ENCODE measurements at places on chromosomes 1 and 21.
A peak's percentile ranks its signal among the peaks of the same experiment; 100 is the strongest.

- peak; percentile 34 for DNase-seq
Observed at GRCh38 chr1:34918977-34919561, 10.4 kb downstream of the DLGAP3 start.

GRCh38 chr1:204896787-204897469 is 26.3 kb downstream of the NFASC start:
- no peak for DNase-seq

DNA sequence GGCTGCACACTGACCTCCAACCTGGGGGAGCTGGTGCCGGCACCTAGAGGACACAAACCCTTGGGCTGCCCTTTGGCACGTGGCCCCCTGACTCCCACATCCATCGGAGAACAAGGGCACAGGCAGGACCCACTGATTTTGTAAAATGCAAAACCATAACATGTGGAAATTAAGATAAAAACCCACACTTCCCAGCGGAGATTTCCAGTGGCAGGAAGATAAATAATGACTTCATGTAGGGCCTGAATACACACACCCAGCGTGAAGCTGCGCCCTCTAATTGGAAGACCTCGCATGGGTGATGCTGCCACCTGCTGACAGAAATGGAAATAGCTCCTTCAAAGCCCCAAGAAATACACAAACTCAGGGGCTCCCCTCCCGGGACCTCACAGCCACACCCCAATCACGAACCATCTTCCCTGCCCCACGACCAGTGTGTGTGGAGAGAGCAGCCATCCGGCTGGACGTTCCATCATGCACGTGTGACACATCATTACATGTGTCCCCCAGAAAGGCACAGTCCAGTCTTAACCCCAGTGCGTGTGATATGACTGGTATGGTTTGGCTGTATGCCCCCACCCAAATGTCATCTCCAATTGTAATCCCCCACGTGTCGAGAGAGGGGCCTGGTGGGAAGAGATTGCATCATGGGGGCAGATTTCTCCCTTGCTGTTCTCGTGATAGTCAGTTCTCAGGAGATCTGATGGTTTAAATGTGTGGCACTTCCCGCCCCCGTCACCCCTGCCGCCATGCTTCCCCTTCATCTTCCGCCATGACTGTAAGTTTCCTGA is 5.7 kb upstream of the TPRG1L start:
- peak; percentile 85 for DNase-seq

DNA sequence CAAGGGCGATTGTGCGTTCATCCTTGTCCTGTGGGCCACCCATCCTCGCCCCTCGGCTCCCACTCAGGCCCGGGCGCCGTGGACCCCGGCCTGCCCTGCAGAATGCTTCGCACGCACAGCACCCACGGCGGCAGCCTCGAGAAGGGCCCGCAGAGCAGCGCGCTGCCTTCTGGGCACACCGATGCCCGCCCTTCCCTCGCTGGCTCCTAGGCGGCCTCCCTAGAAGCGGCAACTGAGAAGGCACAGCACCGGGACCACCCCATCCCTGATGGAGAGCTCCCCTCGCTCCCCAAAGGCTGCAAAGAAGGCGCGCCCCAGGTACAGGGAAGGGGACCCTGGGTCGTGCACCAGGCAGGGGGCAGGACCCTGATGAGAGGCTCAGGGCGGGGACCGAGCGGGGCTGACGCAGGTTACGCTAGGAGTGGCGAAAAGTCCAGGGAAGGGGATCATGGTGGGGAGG is 971 bp downstream of the CAPZB start:
- DNase-seq: peak; percentile 63

GRCh38 chr1:239810061-239810481 is 281.6 kb upstream of the FMN2 start:
- DNase-seq: no peak

- no peak for DNase-seq
Observed at GRCh38 chr1:178645808-178646200, 79.2 kb upstream of the RALGPS2 start.

GRCh38 chr1:228062085-228062791 is 20.3 kb upstream of the ARF1 start:
- no peak for DNase-seq

DNA sequence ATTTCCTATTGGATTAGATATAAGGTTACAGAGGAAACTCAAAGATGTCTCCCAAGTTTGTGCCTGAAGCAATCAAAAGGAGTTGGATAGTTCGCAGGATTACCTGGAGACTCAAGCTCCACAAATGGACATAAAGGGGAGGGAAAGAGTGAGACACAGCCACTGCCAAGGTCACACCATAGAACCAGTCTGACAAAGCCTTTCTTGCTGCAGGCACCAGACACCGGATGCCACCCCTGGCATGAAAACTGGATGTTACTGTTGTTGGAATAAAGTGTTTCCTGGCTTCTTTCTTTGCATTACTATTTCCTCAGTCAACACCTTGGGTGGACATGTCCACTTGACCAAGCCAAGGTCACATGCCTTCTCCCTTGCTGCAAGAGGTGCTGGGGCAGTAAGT is 70.6 kb downstream of the SNRPE start:
- DNase-seq: no peak

- no peak for DNase-seq
Observed at GRCh38 chr1:46458190-46458589, 31.4 kb upstream of the DMBX1 start.

- DNase-seq: peak; percentile 27
Observed at GRCh38 chr1:156601892-156602291, 613 bp upstream of the GPATCH4 start.

DNA sequence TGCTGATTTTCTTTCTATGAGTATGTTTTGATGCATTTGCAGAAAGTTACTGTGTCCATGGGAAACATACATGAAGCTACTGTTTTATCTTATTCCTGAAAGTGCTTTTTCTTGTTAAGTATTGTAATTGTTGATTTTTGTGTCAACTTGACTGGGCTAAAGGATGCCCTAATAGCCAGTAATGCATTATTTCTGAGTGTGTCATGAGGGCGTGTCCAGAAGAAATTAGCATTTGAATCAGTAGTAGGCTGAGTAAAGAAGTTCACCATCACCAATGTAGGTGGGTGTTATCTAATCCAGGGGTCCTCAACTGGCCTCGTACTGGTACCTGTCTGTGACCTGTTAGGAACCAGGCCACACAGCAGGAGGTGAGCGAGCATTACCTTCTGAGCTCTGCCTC is 760.2 kb downstream of the PLA2G4A start:
- no peak for DNase-seq

DNA sequence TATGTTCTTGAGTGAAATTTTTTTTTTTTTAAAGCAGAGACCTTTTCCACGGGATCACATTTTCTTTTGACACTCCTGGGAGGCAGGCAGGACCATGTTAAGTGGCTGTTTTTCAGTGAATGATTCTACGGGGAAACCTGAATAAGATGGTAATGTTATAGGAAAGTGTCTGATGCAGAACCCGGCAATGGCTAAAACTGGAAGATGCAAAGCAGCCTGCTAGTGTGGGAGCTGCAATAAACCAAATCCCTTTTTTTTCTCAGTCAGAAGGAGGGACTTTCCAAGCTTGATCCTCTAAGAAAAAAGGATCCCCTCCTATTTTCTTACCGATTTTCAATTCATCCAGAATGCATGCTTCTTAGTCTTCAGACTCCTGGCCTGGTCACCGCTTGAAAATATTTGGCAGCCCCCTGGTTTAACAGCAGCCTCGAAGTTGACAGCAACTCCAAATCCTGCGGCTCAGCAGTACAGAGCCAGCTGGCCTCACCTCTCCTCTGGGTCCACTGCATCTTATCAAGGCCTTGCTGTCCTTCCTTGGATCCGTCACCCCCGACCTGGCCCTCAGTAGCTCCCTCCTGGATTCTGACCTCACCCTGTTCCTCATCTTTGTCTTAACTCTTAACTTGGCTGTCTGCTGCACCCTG is 5.6 kb downstream of the MX2 start:
- DNase-seq: no peak

- peak; percentile 64 for DNase-seq
Observed at GRCh38 chr21:43864313-43864961, 586 bp upstream of the AGPAT3 start.

DNA sequence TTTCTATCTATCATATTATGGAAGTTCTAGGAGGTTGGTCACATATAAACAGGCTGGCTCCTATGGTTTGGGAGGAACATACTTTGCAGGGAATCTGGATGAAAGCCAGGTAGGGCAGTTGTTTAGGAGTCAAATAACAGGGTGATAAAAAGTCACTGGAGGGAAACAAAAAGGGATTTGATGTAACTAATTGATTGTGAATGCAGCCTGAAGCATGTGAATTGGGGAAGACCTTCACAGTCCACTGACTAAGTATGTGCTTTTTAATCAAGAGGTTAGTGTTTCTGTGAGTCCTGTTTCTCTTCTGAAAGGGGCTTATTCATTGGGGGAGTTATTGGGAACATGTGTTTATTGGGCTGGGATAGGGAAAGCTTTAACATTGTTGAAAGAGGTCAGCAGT is 41.3 kb downstream of the HMCN1 start:
- no peak for DNase-seq

DNA sequence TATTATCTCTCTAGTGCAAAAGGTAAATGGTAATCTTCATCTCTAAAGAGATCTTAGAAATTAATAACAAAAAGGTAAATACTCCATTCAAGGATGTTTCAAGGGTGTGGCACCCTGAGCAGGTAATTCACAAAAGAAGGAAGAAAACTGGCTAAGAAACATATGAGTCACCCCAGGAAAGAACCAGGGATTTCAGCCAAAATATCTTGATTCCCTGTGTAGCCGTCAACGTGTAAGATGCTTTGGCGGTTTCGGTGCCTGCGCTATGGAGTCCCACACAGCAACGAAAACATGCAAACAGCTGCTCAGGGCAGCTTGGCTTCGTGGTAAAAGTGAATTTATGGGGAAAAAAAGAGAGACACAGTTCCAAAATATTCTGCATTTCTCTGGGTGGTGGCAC is 3.7 kb downstream of the ITGB2 start:
- DNase-seq: no peak

DNA sequence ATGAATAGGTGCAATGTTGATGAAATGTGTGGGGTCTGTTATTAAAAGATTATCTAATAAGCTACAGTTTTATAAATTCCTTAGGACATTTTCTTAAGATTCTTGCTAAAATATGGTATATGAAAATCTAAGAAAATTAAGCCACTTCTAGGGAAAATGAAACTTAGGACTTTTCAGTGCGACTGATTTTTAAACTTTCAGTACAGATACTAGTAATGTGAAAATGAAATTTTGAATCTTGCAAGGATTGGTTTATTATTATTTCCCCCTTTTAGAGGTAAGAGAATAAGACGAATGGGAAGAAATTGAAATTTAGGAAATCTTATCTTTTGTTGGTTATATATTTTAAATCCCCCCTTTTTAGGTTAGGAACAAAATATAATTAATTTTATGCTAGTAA is 16.4 kb downstream of the CAPZA1 start:
- no peak for DNase-seq

DNA sequence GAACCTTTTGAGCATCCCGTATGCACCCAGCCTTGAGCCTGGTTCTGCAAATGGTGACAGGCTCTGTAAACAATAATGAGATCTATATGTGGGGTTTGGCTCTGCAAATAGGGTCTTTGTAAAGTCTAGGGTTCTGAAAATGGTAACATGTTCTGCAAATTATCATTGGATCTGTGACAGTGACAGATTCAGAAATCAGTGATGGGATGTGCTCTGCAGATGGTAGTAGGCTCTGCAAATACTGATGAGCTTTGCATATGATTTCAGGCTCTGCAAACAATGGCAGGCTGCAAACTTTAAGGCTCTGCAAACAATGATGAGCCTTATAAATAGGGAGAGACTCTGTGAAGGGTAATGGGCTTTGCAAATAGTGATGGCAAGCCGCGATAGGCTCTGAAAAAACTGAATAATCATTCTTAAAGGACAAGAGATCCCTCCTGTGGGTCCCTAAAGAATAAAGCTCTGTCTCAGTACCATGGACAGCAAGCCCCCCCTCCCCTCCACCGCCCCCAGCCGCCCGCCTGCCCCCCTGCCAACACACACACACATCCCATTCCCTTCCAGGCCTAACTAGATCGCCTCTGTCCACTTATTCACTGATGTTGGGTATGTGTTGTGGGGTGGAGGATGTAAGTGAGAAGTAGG is 17.7 kb upstream of the DMBX1 start:
- DNase-seq: no peak

- no peak for DNase-seq
Observed at GRCh38 chr21:41367945-41368734, 6.3 kb downstream of the MX2 start.

DNA sequence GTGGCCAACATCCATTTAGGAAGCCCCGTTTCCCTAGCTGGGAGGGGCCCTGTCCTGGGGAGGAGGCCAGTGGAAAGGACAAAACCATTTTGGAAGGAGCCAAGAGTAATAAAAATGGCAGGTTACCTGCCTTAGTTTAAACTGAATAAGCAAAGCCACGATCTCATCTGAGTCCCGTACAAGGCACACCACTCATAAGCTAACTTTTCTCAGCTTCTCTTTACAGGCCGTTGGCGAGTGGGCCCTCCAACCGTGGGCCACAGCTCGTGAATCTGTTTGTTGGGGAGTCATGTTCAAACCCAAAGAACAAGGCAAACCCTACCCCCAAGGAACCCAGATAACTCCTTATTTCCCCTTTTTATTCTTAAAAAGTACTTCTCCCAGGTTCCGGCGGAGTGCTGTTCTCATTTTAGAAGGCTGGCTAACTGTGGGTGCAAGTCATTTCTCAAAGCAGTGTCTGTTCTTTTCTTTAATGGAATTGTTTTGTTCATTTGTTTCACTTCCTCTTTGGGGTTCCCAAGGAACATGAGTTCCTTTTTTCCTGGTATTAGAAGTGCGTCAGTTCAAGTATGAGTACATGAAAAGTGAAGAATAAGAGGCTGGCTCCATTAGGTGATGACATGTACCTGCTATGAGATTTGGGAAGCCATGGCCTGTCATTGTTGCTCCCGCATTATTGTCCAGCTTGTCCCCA is 89.0 kb downstream of the PSMG1 start:
- no peak for DNase-seq
